Activated T-helper 1 cell treated with anti-CD3 and anti-CD28 coated beads, Interleukin-12 subunit alpha, Interleukin-12 subunit beta, Interleukin-2, Interleukin-4 antibody, amounts not matched to agents 30 ng/mL and 10 ng/mL and 1 ng/mL, durations not matched to agents 14 hours and 24 hours and 36 hours (primary cell): ENCODE measurements at places on chromosomes 1 and 21. TPM values are rescaled to one million over a fixed set of nuclear protein-coding genes. Genes with fewer than 3 reads are reported as not detected.

The RBBP4 gene
- 315 TPM in 2 replicates for total RNA-seq

The FCGR2B gene
- total RNA-seq, result not detected in 2 replicates

The SYT11 gene
- total RNA-seq, result 25.7 and 26.8 TPM in 2 replicates

The TEKT2 gene
- 0.16 and 0.27 TPM in 2 replicates for total RNA-seq

The CLIC6 gene
- total RNA-seq, result not detected in 2 replicates

The RBM11 gene
- 0.66 and 0.86 TPM in 2 replicates for total RNA-seq

The GCSAML gene
- 0.16 TPM in 1 of 2 replicates, not detected in the other for total RNA-seq

The LRRC71 gene
- not detected in 2 replicates for total RNA-seq

The NTNG1 gene
- total RNA-seq, result not detected in 2 replicates

The KRTAP13-2 gene
- not detected in 2 replicates for total RNA-seq

The ANKRD65 gene
- total RNA-seq, result 0.10 TPM in 1 of 2 replicates, not detected in the other

The GALE gene
- 62.4 and 63.4 TPM in 2 replicates for total RNA-seq

The LCE1A gene
- total RNA-seq, result not detected in 2 replicates
